ENCODE measurements at places on chromosomes 7 and 10.

DNA sequence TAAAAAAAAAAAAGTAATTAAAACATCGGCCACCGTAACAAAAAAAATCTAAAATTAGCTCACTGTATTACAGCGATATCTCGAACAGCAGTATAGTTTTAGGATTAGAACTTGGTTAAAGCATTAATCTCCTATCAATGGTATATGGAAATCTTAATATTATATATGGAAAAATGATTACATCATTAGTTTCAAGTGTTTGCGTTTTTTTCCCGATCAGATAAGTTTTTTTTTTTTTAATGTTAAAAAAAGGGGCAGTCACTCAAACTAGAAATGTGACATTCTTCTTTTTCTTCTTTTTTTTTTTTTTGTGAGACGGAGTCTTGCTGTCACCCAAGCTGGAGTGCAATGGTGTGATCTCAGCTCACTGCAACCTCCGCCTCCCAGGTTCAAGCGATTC, 7.4 kb downstream of the IDI1 start:
- no peak for DNase-seq

GRCh38 chr7:118057404-118057803, 126.6 kb upstream of the LSM8 start:
- no peak for DNase-seq

DNA sequence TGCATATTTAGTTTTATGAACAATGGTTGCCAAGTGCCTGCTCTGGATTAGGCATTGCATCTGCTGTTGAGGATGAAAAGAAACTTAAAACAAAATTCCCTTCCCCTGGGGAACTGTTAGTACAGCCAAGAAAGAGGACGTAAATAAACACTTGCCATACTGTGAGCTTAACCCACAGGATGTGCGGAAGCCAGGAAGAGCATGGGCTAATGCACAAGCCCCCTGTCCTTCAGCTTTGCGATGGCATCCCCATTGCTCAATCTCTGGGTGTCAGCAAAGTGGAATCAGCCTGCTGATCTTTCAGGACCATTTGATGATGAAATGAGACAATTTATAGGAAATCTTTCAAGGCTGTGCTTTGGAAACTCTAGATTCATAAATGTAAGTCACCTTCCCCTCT, 399.9 kb upstream of the IGFBP3 start:
- DNase-seq, result no peak

DNA sequence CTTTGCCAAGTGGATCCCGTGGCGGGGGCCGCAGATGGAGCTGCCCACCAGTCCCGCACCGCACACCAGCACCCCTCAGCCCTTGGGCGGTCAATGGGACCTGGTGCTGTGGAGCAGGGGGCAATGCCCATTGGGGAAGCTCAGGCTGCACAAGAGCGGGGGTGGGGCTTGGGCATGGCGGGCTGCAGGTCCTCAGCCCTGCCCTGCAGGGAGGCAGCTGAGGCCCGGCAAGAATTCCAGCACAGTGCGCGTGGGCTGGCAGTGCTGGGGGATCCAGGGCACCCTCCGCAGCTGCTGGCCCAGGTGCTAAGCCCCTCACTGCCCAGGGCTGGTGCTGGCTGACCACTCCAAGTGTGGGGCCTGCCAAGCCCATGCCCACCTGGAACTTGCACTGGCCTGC, 136.2 kb upstream of the ANKRD30A start:
- DNase-seq, result no peak
